Daoy (cell line): ENCODE measurements at places on chromosomes 11 and 22. TPM values are rescaled to one million over a fixed set of nuclear protein-coding genes. Genes with fewer than 3 reads are reported as not detected.

- no peak for DNase-seq
Measured at GRCh38 chr11:105538588-105538987, 71.3 kb upstream of the GRIA4 start.

- DNase-seq, result peak; percentile 49
Measured at GRCh38 chr22:25362215-25362882, 142.9 kb downstream of the CRYBB2 start.

The DAGLA gene
- 0.65 and 0.91 TPM in 2 replicates for total RNA-seq

GRCh38 chr11:42974510-42975179 is 337.2 kb upstream of the API5 start:
- DNase-seq, result no peak
